A172 (cell line): ENCODE measurements at places on chromosomes 2 and 18. TPM values are rescaled to one million over a fixed set of nuclear protein-coding genes. Genes with fewer than 3 reads are reported as not detected.

Gene GALM
- 7.1 and 21.8 TPM in 2 replicates for total RNA-seq

Gene SPATA3
- total RNA-seq: not detected in 2 replicates

DNA sequence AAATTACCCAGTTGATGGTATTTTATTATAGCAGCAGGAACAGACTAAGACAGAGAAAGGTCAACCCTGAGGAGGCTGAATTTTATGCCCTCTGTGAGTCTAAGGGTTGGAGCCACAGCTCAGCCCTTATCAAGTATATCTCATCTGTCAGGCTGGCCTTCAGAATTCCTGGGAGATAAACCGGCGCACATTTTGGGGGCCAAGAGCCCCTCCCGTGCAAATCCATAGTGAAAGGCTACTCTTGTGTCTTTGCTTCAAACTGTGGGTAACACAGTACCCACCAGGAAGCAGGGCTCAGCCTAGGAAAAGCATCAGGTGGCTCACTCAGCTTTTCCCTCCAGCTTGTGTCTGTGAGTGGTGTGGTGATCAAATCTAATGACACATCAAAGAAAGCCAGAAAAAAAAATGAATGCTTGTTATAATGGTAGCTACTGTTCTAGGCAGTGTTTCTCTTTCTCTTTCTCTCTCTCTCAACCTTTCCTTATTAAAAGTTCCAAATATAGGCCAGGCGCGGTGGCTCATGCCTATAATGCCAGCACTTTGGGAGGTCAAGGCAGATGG is 25.0 kb upstream of the ASXL2 start:
- DNase-seq: no peak

- DNase-seq: peak; percentile 57
Observed at GRCh38 chr2:200615247-200615646, 29.4 kb downstream of the AOX1 start.

DNA sequence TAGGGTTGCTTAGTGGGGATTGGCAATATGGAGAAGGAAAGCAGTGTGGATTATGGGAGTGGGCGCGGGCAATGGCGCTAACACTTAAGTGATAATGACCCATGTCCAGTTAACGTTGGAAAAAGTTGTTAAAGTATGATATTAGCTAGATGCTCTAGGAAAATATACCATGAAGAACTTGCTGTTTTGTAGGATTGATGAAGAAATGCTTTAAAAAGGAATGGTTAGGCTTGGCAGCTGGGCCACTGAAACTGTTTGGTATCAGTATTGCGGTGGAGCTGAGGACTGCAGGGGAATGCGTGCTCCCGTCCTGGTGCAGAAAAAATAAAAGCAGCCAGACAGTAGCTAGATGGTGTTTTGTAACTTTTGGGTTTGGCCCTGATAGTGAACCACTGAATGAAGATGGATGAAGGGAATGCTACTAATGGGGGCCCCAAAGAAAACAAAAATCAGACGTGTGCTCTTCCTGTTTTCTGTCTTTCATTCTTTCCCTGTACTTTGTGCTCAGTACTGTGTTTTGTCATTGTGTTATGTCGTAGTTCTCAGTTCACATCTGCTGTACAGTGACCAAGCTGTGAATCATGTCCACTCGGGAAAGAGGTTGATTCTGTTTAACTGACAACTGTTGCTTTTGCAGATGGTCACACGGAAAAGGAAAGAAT is 999 bp downstream of the INSIG2 start:
- DNase-seq: peak; percentile 21

DNA sequence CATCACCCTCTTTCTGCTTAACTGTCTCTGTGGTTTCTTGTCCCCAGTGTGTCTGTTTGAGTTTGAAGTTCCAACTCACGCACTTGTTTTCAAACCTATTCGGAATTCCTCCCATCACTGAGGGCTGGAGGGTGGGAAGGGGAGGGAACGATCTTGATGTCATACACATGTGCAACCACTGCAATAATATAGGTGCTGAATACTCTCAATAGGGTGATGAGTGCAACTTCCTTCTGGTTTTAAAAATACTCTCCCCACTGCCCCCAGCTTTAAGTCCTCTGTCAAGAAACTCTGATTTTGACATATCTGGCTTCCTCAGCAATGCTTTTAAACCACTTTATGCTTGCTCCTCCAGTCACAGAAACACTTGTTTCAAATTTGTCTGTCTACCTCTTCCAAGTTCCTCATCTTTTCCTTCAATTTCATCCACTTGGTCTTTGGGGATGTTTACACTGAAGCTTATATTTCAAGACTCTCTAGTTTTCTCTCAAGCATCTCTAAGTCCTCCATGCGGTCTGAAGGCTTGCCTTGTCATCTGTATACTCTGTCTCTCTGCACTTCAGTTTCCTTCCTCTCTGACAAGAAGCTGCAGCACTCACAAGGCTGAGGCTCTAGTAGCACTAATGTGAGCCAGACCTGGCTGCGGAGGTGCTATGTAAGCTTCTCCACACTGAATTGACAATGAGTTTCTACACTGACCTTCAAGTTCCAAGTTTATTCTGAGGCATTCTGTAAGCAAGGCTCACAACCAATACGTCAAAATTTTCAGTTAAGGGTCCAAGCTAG is 422.3 kb downstream of the ZEB2 start:
- DNase-seq: no peak

Gene OSBPL1A
- 54.2 and 76.9 TPM in 2 replicates for total RNA-seq

Gene ZNF804A
- total RNA-seq: 2.8 and 3.6 TPM in 2 replicates

DNA sequence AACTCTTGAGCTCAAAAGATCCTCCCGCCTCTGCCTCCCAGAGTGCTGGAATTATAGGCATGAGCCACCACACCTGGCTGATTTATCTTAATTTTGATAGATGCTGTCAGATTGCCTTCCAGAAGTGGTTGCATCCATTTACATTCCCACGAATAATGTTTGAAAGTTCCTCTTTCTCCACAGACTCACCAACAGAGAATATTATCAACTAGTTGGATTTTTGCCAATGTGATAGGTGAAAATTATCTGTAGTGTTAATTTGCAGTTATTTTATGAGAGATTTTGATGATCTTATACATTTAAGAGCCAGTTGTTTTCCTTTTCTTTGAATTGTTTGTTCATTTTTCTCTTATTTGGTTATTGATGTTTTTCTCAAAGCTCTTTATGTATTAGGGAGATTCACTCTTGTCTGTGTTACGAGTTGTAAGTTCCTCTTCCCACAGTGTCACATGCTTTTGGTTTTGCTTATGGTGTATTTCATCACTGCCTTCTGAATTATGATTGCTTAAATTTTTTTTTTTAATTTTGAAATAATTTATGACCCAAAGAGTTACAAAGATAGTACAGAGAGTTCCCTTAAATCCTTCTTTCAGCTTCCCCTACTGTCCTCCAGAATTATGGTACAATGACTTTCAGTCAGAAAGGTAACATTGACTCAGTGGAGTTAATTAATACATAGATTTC is 20.7 kb upstream of the NT5DC4 start:
- DNase-seq: no peak

DNA sequence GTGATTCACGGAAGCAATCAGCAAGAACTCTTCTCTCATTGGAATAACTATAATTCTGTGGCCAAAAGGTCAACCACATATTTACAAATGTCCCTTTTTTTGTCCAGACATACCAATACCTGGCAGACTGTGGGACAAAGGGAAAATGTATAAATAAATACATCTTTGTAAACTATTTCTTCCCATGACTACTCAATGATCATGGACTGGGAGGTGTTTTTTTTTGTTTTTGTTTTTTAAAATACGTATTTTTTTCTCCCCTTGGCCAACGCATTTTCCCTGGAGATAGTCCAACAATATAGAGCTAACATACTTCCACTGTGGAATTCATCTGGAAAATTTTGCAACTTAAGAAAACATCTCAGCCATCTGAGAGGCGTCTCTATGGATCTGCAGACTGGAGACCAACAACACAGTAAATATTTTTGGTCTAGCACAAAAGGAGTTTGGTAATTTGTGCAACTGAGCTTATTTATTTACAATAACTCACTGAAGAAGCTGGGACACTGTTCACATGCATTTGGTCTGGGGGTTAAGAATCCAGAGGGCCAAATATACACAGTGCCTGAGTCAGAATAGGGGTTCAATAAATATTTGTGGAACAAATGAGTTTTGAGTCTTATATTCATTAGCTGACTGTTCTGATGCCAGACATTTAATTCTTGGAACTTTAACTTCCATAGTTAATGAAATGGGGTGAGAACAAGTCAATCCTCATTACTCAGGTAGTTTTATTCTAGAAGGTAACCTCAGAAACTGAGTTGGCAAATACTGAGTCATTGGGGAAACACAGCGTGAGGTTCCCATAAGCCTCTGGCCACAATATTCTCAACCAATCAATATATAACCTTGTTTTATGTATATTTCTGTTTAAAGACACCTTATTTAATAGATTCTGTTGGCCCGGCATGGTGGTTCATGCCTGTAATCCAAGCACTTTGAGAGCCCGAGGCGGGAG is 36.2 kb downstream of the CCBE1 start:
- no peak for DNase-seq

- peak; percentile 84 for DNase-seq
Observed at GRCh38 chr2:37414470-37414949, 70.1 kb downstream of the QPCT start.

Gene NT5C1B
- total RNA-seq: not detected in 2 replicates

- DNase-seq: peak; percentile 53
Observed at GRCh38 chr2:101356521-101356920, 30.8 kb downstream of the CREG2 start.

DNA sequence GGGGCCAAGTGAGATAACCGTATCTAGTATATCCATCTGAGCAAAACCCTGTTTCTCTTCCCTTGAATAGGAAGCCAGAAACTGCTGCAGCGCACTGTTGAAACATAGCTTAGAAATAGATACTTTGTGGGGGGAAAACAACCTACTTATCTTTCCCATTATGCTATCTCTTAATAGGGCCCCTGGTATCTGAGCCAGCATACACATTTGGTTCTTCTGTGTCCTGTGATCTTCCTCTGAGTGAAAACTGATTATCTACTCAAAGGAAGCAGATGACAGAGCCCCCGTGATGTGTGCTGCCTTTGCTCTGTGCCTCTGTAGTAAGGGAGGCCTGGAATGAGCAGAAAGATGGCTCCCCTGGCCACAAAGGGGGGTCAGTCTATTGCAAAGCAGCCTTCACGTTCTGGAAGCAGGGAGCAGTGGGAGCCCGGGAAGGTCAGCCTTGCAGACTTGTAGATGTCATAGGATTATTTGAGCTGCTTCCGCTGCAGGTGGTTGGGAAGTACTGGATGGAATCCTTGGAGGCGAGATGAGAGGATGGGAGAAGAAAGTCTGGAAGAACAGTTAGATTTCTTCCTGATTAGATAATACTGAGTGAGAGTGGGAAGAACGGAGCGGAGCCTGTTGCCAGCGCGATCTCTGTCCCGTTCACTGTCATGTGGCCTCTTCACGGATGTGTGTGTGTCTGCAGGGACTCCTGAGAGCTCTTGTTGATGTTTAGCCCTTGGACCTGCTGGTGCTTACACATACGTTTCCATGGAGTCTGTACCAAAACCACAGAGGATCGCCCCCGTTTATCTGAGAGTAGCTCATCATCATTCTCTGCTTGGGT is 150.1 kb downstream of the AGAP1 start:
- no peak for DNase-seq

GRCh38 chr2:36727550-36727949 is 31.0 kb downstream of the VIT start:
- DNase-seq: no peak

DNA sequence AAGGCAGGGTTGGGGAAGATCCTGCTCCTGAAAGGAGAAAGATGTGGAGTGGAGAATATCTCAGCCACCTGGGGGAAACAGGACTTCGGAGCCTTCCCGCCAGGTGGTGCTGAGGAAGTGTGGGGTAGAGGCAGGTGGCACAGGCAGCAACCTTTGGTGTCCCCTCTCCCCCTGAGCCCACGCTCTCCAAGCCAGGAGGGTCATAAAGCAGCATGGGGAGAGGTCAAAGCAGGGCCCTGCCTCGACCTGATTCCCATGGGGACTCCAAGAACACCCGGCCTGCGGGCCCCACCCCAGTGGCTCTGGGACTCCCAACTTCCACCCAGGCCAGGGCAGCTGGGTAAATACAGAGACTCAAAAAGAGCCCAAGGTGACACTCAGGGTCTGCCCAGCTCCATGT is 54.3 kb upstream of the SLC66A3 start:
- no peak for DNase-seq

- peak; percentile 29 for DNase-seq
Observed at GRCh38 chr2:106189764-106190468, 4.2 kb downstream of the UXS1 start.

DNA sequence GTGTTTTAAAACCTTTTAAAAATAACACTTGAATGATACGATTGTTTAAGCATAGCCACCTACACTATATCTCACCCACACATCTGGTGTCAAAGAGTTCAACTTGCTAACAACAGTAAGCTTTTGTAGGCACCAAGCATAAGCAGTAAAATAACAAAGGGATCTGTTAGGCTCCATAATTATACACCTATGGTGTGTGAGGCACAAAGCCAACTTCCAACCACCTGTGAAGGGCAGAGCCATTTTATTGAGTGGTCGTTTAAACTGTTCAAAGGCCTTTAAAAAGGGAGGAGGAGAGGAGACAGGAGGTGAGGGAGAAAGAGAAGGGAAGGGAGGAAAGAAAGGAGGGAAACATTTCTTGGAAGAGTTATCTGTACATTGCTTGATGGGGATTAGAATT is 27.9 kb downstream of the NEMP2 start:
- no peak for DNase-seq

- peak; percentile 51 for DNase-seq
Observed at GRCh38 chr2:190819840-190820301, 60.8 kb upstream of the GLS start.

DNA sequence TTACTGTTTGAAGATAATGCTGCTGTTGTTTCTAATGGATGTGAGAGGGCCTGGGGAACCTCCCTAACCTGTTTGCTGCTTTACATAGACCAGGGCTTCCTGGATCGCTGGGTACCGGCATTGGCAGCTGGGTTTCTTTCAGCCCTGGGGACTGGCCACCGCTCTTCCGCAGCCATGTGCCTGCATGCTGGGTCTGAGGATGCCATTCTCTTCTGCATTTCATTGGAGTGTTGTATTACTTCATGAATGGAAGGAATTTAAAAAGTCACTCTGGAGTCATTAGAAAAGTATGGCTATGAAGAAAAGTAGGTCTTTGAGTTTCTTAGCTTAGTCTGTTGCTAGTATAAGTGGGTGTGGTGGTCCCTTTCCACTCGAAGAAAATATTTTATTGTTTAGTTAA is 107.3 kb upstream of the MGAT5 start:
- DNase-seq: no peak

Gene VSNL1
- total RNA-seq: not detected in 2 replicates

GRCh38 chr2:220117025-220117424 is 489.6 kb downstream of the SLC4A3 start:
- no peak for DNase-seq

- DNase-seq: peak; percentile 16
Observed at GRCh38 chr2:119760237-119760955, 674 bp downstream of the PTPN4 start.

Gene DARS1
- 116 and 134 TPM in 2 replicates for total RNA-seq

GRCh38 chr18:25662272-25662671 is 310.3 kb upstream of the ZNF521 start:
- DNase-seq: no peak

DNA sequence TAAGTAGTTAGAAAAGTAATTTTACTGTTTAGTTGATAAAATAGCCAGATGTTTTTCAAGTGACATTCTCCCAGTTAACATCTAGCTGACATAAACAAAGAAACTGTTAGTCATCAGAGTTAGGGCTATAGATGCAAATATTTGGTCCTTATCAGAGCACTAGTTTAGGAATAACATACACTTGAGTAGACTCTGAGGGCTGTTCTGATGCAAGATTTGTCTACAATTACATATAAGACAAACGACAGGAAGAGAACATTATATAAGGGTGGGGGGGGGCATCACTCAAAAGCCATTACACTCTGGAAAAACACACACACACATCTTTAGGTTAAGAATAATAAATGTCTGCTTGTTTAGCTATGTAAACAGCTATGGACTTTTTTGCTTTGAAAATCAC is 554.4 kb upstream of the LRRTM1 start:
- DNase-seq: no peak

Gene DTNA
- 18.8 and 20.9 TPM in 2 replicates for total RNA-seq

GRCh38 chr18:25145731-25146511 is 206.0 kb downstream of the ZNF521 start:
- no peak for DNase-seq
